ENCODE measurements at places on chromosomes 6 and 20.

- no peak for DNase-seq
Measured at GRCh38 chr6:167763056-167763944, 63.4 kb upstream of the AFDN start.

DNA sequence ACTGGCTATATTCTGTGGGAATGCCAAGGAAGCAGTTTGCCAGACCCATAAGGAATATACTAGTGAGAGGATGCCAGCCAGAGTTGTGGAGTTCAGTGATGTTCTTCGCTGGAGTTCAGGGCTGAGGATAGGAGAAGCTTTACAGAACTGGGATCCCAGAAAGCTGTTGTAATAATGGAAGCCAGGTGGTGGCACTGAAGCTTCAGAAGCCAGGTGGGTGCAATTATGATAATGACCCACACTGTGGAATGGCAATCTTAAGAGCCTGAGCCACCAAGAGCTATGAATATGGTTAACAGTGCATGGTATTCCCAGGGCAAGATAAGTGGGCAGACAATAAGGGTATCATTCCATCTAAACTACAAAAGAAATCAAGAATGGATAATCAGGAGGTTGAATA lies 25.1 kb upstream of the ENPP1 start:
- DNase-seq, result no peak

GRCh38 chr6:28523241-28523622 lies 2.4 kb upstream of the GPX5 start:
- DNase-seq, result no peak

- no peak for DNase-seq
Measured at GRCh38 chr20:16100767-16101166, 472.5 kb downstream of the KIF16B start.

DNA sequence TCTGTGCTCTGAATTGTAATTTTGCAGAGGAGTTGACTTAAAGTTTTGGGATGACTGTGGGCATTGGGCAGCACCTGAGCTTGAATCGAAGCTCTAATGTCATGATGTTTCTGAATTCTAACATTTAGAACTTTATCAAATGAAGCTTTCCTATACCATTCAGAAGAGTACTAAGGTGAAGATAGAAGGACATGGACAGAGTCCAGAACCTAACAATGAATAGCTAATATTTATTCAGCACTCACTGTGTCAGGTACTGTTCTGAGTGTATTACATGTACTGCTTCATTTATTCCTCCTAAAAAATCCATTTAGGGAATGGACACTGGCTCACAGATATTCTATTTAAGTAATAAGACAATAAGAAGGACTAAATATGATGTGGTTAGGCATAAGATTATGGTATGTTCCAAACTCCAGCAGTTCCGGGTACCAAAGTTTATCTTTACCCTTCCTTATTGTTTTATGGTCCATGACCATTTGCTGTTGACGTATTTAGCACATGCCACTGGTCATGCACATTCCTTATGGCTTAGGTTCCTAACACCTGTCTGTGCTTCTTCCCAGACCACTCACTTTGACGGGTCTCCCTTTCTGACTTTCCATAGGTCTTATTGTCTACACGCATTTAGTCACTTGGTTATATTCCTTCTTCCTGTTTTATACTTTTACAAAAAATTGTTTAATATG lies 20.3 kb downstream of the BCKDHB start:
- no peak for DNase-seq

DNA sequence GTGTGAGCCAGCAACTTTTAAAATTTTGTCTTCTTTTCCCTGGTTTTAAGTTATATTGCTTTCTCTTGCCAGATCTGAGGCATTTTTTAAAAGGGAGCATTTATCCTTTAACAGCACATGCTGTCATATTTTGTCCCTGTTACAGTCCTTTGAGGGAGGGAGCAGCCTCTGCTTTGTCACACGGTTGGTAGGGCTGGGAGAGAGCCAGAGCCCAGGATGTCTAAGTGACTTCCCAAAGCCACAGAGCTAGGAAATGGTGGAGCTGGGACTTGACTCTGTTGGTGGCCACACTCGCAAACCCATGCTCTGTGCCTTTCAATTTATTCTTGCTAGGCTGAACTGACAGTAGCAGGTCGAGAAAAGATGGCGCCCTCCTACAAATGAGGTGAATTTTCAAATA lies 80.4 kb upstream of the IYD start:
- no peak for DNase-seq

- DNase-seq, result no peak
Measured at GRCh38 chr6:156174031-156174890, 602.9 kb upstream of the ARID1B start.

GRCh38 chr20:11585752-11586352 lies 331.8 kb upstream of the BTBD3 start:
- DNase-seq, result no peak

DNA sequence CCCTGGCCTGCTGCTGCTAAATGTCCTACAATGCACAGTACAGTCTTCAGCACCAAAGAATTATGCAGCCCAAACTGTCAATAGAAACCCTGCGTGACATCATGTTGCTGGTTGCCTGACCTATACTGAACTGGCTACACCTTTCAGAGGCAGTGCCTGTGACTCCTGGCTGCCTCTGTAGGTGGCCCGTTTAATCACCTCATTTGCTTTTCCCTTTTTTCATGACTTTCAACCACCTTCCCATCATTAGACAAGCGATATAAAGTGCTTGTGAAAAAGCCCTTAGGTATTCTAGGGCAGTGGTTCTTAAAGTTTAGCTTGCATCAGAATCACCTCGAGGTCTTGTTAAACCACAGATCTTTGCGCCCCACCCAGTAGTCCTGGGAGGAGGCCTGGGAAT lies 33.0 kb upstream of the RIPOR2 start:
- DNase-seq, result no peak

DNA sequence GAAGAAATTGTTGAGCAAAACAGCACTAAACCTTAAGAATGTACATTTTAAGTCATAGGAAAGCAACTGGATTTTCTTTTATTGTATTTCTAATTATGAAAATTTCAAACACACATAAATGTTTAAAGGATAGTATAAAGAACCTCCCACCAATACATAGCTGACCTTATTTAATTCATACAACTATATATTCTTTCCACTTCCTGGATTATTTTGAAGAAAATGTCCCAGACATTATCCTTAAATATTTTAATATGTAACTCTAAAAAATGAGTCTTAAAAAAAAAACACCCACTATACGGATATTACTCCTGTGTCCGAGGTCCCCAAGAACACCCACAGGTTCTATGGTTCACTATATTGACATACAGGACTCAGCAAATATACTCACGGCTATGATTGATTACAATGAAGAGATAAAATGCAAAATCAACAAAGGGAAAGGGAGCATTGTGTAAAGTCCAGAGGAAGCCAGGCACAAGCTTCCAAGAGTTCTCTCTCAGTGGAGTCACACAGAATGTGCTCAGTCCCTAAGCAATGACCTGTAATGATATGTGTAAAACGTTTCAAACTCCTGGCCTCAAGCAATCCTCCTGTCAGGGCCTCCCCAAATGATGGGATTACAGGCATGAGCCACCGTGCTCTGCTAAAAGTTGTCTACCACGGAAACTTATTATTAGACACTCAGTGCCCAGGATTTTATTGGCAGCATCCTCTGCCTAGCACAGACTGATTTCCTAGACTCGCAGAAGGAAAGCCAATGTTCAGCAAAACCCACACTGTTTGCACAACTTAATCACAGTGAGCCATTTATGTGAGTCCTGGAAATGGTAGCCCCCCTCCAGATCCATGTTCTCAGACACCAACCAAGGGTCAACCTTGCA lies 23.2 kb downstream of the GLYATL3 start:
- no peak for DNase-seq

GRCh38 chr20:10524643-10525042 lies 89.5 kb downstream of the SLX4IP start:
- no peak for DNase-seq
